ENCODE measurements at places on chromosomes 2 and 18. TPM values are rescaled to one million over a fixed set of nuclear protein-coding genes. Genes with fewer than 3 reads are reported as not detected.

UNC80 gene
- total RNA-seq: 0.03 TPM

DNA sequence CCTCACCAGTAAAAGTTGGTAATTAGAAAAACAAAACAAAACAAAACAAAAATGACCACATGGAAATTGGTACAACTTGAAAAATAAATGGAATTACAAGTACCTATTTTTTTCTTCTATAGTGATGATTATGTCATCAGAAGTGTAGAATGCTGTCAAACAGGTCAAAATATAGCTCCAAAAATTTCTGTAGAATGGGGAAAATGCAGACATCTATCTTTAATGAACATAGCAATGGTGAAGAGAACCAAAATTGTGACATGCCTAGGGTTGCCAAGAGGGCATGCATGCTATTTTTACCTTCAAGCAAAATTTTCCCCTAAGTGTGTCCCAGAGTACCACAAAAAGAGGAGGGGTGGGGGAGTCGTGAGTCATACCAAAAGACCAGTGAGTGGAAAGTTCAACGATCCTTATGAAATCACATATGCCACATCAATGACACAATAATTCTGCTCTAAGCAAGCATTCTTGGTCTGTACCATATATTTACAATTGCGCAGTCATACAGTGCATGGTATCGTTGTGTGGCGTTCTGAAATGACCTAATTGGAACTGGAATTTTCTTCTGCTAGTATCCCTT is 1436.4 kb downstream of the SUCLG1 start:
- DNase-seq: no peak

- no peak for DNase-seq
Observed at GRCh38 chr2:144625226-144625625, 105.3 kb upstream of the ZEB2 start.

CCDC141 gene
- total RNA-seq: 208 TPM

DNA sequence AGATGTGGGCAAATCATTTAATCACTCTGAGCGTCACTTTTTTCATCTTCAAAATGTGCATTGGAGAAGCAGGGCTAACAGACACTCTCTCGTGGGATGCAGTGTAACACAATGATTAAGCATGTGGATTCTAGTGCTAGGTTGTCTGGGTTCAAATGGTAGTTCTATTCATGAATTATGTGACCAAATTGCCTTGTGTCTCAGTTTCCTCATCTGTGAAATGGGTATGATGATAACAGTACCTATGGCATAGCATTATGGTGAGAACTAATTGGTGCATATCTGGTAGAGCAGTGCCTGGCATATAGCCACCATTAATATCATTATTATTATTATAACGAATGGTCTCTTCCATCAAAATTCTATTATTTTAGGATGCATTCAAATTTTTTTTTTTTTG is 142.4 kb upstream of the SIX3 start:
- DNase-seq: no peak

DNA sequence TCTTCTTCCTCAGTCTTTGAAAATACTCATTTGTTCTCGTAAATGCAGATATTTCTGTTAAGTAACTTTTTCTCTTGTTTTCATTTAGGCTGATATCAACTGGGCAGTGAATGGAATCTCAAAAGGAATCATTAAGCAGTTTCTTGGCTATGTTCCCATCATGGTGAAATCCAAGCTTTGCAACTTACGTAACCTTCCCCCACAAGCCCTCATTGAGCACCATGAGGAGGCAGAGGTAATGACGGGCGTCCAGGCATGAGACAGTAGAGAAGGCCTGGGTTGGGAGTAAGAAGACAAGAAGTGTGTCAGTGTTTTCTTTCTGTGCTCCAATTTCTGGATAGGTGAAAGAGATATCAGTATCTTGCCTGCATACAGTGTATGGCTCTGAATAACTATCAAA is 5.1 kb downstream of the POLR1B start:
- no peak for DNase-seq

- no peak for DNase-seq
Observed at GRCh38 chr2:35355056-35355455, 1000.5 kb upstream of the CRIM1 start.

CD207 gene
- not detected for total RNA-seq

C2orf78 gene
- not detected for total RNA-seq

GRCh38 chr2:166154685-166155338 is 27.0 kb upstream of the SCN1A start:
- no peak for DNase-seq

DNA sequence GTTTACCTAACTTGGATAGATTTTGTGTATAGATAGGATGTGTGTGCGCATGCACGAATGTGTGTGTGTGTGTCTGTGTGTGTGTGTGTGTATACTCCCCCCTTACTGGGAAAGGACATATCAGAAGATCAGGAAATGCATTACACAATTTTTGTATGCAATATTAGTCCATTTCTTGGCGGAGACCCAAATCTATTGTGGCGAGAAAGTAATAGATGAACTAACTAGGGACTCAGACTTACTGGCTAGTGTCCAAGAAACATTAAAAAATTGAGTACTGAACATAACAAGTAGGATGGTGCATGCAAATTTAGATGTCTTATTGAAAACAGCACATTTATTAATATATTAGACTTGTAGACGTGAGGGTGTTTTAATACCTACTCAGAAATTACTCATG is 1036.5 kb upstream of the FANCL start:
- no peak for DNase-seq

DNA sequence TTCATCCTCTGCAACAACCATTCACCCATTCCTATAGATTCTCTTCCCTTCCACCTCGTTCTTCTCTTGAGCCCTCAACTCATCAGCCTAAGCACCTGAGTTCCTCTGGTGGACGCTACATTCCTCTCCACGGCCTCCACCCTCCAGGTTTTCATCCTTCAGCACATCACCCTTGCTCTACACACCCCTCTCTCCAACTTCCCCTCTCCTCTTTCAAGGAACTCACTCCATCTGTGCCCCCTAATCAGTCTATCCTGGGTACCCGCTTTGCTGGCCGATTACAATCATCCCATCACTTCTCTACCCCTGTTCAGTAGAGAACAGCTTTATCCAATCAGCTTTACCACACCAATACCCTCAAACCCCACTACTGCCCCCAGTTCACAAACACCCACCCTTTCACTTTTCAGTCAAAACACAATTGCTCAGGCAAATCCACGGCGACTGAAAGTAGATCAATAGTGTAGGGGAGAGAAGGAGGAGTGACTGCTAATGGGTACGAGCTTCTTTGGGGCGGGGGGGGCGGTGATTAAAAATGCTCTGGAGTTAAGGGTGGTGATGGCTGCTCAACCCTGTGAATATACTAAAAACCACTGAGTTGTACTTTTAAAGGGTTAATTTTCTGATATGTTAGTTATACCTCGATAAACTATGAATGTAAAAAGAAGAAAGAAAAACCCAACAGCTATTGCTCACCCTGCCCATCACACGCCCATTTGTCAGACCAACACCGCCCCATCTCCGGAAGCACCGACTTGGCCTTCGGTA is 857 bp downstream of the DYM start:
- DNase-seq: no peak

GRCh38 chr2:75375646-75376582 is 176.6 kb upstream of the TACR1 start:
- DNase-seq: no peak

ANKRD30BL gene
- not detected for total RNA-seq

- DNase-seq: no peak
Observed at GRCh38 chr2:205696927-205697441, 14.7 kb downstream of the NRP2 start.

GRCh38 chr2:237593596-237594320 is 3.2 kb upstream of the RAB17 start:
- no peak for DNase-seq

GRCh38 chr2:107591561-107592279 is 235.0 kb upstream of the RGPD4 start:
- no peak for DNase-seq

DNA sequence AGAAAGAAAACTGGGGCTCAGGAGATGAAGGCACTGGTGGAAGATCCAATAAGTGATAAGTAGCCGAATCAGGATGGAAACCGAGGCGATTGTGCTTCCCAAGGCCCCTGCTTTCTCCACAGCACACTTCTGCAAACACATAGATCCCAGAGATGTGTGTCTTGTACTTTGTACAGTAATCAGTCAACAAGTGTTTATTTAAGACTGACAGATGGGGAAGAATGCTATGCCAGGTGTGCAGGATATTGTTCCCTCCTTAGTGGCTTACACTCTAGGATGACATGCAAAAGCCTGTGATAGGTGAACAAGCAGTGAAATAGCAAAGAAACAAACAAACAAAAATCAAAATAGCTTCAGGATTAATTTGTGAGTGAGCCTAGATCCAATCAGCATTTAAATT is 116.6 kb downstream of the ACTR3 start:
- no peak for DNase-seq

- DNase-seq: no peak
Observed at GRCh38 chr18:41501848-41502247, 453.2 kb upstream of the PIK3C3 start.

MYO1B gene
- 16.2 TPM for total RNA-seq

DNA sequence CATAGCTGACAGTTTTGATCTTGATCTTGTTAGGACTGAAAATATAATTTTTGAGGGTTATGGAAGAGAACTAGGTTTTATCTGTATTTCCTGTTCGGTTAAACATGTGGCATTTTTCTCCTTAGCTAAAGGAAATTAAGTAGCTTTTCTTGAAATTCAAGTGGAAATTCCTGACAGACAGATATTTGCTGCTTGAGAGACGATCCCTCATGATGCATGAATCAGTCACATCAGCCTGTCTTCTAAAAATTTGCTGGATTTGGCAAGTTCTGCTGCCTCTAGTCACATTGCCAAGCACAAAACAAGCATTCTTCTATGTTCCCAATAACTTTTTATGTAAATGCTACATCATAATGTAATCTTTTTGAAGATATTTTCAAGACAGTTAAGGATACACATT is 201.8 kb upstream of the ATP5MC3 start:
- DNase-seq: no peak

GRCh38 chr2:186379052-186379451 is 107.0 kb upstream of the ZC3H15 start:
- no peak for DNase-seq

MEP1B gene
- total RNA-seq: not detected

DNA sequence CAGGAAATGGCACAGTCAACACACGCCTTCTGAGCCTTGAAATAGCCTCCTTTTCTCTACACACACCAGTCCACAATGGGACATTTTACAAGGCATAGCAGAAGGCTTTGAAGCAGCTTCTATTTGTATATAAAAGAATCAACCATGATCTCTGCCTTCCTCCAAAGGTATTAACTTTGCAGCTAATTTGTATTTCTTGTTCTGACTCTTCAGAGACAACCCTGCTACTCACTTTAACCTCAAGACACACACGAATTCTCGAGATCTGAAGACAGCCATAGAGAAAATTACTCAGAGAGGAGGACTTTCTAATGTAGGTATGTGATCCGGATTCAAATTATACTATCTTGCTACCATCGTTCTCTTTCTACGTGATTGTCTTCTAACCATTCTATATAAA is 104.6 kb downstream of the VIT start:
- no peak for DNase-seq

- peak; percentile 72 for DNase-seq
Observed at GRCh38 chr2:231191896-231192872, 6.2 kb upstream of the ARMC9 start.

- no peak for DNase-seq
Observed at GRCh38 chr2:27804146-27804545, 32.6 kb downstream of the MRPL33 start.

COMMD1 gene
- 63.7 TPM for total RNA-seq

TSGA10 gene
- 3.1 TPM for total RNA-seq

CFAP65 gene
- not detected for total RNA-seq

DNA sequence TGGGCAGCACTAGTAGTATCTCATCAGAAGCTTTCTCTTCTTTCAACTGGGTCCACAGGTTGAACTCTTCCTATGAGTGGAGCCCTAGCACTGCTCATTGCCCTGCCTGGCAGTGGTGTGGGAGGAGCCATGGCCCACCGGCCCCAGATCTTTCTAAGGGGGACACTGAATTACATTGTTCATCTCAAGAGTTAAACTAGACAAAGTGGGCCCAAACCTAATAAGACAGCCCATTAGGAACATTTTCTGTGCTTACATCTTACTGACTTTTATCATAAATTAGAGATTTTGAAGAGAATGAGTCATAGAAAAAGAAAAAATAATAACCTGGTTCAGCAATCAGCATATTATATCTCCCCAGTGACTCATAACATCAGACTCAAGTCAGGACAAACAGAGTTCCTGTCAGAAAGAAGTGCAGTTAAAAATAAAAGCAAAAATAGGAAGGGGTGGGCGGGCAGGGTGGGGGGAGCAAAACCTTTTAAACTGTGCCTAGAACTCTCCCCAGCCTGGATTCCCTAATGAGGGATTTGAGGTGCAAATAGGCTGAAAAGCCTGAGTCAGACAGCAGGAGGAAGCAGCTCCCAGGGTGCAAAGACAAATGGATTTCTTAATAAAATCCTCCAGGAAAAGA is 161.6 kb upstream of the TRIB2 start:
- no peak for DNase-seq

DNA sequence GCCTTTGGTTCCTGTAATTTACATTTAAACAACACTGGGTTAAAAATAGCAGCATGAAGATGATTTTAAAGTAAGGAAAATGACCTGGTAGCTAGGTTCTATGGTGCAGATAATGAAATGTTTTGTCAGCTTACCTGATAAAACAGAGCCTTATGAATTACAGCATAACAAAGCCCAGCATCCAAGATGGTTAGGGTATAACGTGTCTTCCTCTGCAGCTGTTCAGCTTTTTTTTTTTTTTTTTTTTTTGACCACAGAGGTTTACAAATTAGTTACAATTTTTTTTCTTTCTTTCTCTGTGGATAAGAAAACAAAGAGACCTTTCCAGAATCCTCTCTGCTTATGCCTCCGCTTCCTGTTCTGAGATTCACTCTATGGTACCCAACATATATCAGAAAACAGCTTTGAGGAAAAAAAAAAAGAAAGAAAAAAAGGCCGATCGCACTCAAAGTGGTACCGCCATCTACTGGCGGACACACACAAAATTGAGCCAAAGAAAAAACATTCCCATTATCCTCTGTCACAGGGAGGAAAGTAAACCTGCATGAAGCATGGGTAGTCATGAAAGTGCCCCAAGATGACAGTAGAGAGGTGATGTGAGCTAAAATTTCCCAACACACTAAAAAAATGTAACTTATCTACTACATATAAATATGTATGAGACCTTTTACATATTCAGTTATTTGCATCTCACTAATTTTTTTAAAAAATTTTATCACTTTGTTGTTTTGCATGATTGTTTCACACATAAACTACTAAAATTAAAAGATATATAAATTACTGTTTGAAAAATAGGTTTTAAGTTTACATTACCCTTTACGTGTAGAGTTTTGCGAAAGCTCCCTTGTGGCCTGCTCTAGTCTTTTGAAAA is at the start of gene SCN3A:
SCN3A (minus strand) TSS at position 362 of the 871 bp plus-strand sequence. CDS start 27,656 bp downstream, outside the sequence.
- no peak for DNase-seq

Data from left ventricle myocardium inferior (tissue), 1 donor.